T-cell (primary cell): ENCODE measurements at places on chromosomes 12 and 14. TPM values are rescaled to one million over a fixed set of nuclear protein-coding genes. Genes with fewer than 3 reads are reported as not detected.

DNA sequence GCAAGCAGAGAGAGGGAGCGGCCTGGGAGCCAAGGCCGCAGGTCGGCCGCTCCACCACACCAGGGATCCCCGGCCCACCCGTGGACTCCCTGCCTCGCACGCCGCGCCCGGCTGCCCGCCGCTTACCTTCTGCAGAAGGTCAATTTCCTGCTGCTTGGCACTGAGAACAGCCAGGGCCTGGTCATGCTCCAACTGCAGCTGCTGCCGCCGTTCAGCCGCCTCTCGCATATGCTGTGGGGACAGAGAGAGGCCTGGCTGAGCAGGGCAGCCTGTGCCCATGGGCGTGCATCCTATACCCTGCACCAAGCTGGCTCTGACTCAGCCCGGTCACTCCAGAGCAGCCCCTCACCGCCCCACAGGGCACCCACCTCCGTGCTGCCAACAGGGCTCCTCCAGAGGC is 141.1 kb downstream of the PIWIL1 start:
- no peak for DNase-seq
- H3K27ac ChIP-seq: no peak overlapping the region
- H3K4me1 ChIP-seq: no peaks in the 10 kb centered on the region
- H3K4me3 ChIP-seq: no peak overlapping the region
- H3K27me3 ChIP-seq: peaks cover 2% of the 10 kb centered on the region
- H3K36me3 ChIP-seq: no peaks in the 10 kb centered on the region

DNA sequence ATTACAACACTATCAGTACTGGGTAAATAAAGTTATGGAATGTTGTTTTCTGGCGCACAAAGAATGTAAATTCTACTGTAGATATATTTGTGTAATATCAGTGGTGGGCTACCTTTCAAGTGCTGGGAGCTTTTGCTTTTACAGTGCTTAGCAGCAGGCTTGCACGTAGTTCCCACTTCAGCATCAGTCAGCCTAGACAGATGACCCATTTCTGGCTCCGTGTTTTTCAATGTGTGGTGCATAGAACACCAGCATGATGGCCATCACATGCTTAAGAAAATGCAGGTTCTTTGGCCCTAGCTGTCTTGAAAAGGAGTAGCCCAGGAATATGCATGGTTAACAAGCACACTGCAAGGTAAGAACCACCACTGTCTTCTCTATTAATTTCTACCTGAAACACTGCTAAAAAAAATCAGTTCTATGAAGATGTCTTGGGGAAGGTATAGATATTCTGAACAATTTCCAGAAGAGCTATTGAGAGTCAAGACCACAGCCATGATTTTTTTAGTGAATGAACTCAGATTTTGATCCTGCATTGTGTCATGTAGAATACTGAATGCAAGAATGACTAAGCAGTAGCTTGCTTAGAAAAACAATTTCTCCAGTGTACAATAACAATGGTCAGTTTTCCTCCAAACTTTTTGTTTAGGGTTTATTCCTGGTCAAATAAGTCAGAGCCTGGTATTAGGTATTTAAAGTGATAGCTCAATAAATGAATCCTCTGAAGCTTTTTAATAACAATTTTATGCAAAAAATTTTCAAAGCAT is 195.7 kb downstream of the AKAP6 start:
- no peaks in the 10 kb centered on the region for H3K36me3 ChIP-seq
- no peak overlapping the region for H3K4me3 ChIP-seq
- DNase-seq: no peak
- H3K27ac ChIP-seq: no peak overlapping the region

GRCh38 chr14:33061667-33062325 is 123.1 kb downstream of the NPAS3 start:
- no peaks in the 10 kb centered on the region for H3K36me3 ChIP-seq
- no peaks in the 10 kb centered on the region for H3K4me1 ChIP-seq
- no peak overlapping the region for H3K27ac ChIP-seq

- no peak overlapping the region for H3K27ac ChIP-seq
- H3K4me1 ChIP-seq: no peaks in the 10 kb centered on the region
- DNase-seq: no peak
- no peaks in the 10 kb centered on the region for H3K36me3 ChIP-seq
- no peaks in the 10 kb centered on the region for H3K27me3 ChIP-seq
These were observed 1459.6 kb upstream of the TMEM132C start for GRCh38 chr12:126807312-126807865.

- peaks cover 4% of the 10 kb centered on the region for H3K4me1 ChIP-seq
- DNase-seq: no peak
- no peaks in the 10 kb centered on the region for H3K27me3 ChIP-seq
- no peaks in the 10 kb centered on the region for H3K36me3 ChIP-seq
These were observed 18.5 kb upstream of the DHRS7 start for GRCh38 chr14:60183741-60184140.

DNA sequence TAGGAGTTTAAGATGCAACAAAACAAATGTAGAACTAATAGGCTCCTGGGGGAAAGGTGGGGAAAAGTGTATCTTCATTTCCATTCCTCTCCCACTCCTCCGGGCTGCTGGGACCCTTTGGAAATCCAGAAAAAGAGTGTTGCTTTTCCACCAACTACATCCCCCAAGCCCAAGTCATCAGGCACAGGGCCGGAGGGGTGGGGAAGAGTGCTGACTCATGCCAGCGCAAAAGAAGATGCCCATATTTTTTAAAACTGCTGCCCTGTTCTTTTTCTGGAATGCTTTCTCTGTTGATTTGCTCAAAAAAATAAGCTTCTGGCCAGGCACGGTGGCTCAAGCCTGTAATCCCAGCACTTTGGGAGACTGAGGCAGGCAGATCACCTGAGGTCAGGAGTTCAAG is 70.9 kb downstream of the TBK1 start:
- H3K27me3 ChIP-seq: no peaks in the 10 kb centered on the region
- no peaks in the 10 kb centered on the region for H3K4me1 ChIP-seq
- no peak overlapping the region for H3K4me3 ChIP-seq
- no peak for DNase-seq
- H3K36me3 ChIP-seq: no peaks in the 10 kb centered on the region
- H3K27ac ChIP-seq: no peak overlapping the region

- no peaks in the 10 kb centered on the region for H3K27me3 ChIP-seq
- no peaks in the 10 kb centered on the region for H3K4me1 ChIP-seq
- no peaks in the 10 kb centered on the region for H3K36me3 ChIP-seq
- no peak overlapping the region for H3K27ac ChIP-seq
These were observed 152.7 kb downstream of the NTF3 start for GRCh38 chr12:5584412-5585175.

DNA sequence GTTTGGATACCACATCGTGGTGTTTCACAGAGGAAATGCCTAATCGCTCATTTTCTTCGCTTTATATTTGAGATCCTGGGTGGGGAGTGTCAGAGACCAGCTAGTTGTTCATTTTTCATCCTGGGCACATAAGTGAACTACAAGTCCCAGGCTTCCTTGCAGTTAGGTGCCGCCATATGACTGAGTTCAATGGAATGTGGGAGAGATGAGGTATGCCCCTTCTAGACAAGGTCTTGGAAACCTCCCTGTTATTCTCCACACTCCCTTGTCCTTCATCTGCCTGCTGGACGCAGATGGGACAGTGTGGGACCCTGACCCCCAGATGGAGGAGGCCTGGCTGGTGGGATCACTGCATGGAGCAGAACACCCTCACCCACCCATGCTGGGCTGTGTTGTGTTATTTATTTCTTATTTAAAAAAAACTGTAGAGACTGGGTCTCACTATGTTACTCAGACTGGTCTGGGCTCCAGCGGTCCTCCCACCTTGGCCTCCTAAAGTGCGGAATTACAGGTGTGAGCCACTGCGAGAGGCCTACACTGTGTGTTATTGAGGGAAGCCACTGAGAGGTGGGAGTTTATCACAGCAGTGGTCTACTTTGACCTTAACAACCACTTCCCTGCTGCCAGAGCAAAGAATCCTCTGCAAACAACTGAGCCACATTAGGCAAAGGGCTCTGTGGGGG is 42.9 kb upstream of the VRK1 start:
- peaks cover 39% of the 10 kb centered on the region for H3K27me3 ChIP-seq
- H3K4me3 ChIP-seq: no peak overlapping the region
- H3K36me3 ChIP-seq: no peaks in the 10 kb centered on the region
- DNase-seq: no peak

DNA sequence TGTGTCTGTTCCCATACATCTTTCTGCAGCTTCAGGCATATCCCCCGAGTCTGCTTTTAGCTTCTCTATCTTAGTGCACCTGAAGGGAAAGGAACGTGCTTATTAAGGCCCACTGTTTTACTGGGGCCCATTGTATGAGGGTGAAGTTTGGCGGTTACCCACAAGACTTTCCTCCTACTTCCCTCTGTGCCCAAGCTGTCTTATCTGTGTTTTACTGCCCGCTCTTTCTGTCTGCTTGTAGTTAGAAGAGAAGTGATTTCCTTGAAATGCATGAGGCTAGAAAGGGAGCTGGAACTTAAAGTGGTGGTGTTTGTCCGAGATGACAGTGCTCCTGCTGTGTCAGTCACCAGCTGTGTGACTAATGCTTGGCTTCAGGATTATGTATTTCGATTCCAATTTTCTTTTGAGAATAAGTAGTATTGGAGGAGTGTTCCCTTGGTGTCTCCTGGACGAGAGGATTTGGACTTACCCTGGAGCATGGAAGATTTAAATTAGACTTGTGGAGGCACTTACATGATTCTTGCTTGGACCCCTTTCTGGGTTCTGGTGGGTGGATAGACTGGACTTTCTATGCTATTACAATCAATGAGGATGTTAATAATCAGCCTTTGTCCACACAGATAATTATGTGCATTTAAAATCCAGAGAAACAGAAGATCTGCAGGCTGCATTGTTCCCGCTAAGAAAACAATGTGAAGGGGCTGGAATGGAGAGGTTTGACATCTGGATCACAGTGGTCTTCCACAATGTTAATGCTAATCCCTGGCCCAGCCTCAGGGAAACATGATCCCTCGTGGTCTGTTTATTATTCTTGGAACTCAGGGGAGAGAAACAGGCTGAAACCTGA is 13.9 kb upstream of the KRT86 start:
- peaks cover 3% of the 10 kb centered on the region for H3K4me1 ChIP-seq
- H3K27me3 ChIP-seq: peaks cover 9% of the 10 kb centered on the region
- H3K36me3 ChIP-seq: no peaks in the 10 kb centered on the region
- H3K4me3 ChIP-seq: no peak overlapping the region

GRCh38 chr14:90539996-90540395 is 143.2 kb downstream of the CALM1 start:
- H3K36me3 ChIP-seq: no peaks in the 10 kb centered on the region
- no peak for DNase-seq
- no peaks in the 10 kb centered on the region for H3K4me1 ChIP-seq
- H3K27me3 ChIP-seq: peaks cover 5% of the 10 kb centered on the region
- no peak overlapping the region for H3K27ac ChIP-seq

DNA sequence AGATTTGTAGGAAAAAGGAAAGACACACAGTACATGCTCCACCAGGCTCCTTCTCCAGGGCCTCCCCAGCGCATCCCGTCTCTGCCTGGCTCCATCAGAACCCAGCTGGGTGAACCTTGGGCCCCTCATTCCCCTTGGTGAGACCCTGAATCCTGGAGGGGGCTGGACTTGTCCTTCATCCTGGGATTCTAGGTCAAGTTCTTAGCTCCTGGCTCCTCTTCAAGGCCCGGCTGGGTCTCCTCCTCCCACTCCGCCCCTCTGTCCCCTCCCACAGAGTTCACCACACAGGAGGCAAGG is 49.2 kb downstream of the PSMA6 start:
- no peaks in the 10 kb centered on the region for H3K36me3 ChIP-seq
- no peak overlapping the region for H3K4me3 ChIP-seq
- H3K27me3 ChIP-seq: no peaks in the 10 kb centered on the region

DNA sequence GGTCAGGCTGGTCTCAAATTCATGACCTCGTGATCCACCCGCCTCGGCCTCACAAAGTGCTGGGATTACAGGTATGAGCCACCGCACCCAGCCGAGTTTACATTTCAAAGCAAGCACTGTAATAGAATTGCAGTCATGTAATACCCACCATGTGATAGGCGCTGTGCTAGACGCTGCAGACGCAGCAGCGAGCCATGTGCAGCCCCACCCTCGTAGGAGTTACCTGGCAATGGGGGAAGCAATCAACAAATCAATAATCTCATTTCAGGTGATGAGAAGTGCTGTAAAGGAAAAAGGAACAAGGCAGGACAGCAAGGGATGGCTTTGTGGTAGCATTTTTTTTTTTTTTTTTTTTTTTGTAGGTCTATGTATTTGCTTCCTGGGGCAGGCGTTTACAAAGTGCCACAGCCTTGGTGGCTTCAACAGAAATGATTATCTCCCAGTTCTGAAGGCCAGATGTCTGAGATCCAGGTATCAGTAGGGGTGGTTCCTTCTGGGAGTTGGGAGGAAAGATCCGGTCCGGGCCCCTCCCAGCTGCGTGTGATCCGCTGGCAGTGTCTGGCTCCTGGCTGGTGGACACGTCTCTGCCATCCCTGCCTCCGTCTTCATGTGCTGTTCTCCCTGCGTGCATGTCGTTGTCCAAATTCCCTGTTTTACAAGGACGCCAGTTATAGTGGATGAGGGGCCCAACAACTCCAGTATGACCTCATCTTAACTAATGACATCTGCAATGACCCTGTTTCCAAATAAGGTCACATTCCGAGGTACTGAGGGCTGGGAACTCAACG is 72.8 kb downstream of the TNFAIP2 start:
- no peak for DNase-seq
- no peaks in the 10 kb centered on the region for H3K36me3 ChIP-seq
- no peak overlapping the region for H3K4me3 ChIP-seq
- peaks cover 2% of the 10 kb centered on the region for H3K27me3 ChIP-seq
- H3K27ac ChIP-seq: no peak overlapping the region
- no peaks in the 10 kb centered on the region for H3K4me1 ChIP-seq

- H3K4me3 ChIP-seq: peak overlapping the region; percentile 88
- H3K4me1 ChIP-seq: peaks cover 41% of the 10 kb centered on the region
- no peaks in the 10 kb centered on the region for H3K27me3 ChIP-seq
- DNase-seq: no peak
- H3K36me3 ChIP-seq: no peaks in the 10 kb centered on the region
- no peak overlapping the region for H3K27ac ChIP-seq
These were observed 1.6 kb downstream of the GLTP start for GRCh38 chr12:109878749-109879148.

DNA sequence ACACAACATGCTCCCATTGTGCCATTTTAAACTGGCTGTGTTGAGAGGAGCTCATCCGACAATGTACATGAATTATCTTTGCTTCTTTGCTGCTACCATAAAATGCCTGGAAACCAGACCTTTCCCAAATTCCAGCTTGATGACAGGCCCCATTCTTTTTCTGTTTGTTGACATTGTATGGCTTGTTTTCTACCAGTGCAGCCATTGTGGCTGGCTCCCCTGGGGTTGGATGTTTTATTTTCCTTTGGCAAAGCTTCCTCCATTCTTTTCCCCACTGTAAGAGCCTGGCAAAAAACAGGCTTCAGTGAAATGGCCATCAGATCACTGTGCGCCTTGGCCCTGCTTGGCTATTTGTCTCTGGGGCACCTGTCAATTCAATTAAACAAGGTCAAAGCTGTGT is 532.5 kb downstream of the VRK1 start:
- no peak overlapping the region for H3K27ac ChIP-seq
- H3K36me3 ChIP-seq: no peaks in the 10 kb centered on the region
- DNase-seq: no peak
- peaks cover 21% of the 10 kb centered on the region for H3K4me1 ChIP-seq
- H3K4me3 ChIP-seq: no peak overlapping the region

GRCh38 chr14:94317259-94317658 is 5.9 kb downstream of the SERPINA6 start:
- H3K4me3 ChIP-seq: no peak overlapping the region
- H3K27ac ChIP-seq: no peak overlapping the region
- H3K27me3 ChIP-seq: no peaks in the 10 kb centered on the region

The C14orf39 gene
- not detected for total RNA-seq

The TAS2R43 gene
- 2.1 TPM for total RNA-seq

The GALNT8 gene
- total RNA-seq: 2.9 TPM

The OASL gene
- 6.6 TPM for total RNA-seq

The SLC8A3 gene
- 0.21 TPM for total RNA-seq

The ASB2 gene
- 2.8 TPM for total RNA-seq

The KCNC2 gene
- total RNA-seq: not detected
